ENCODE measurements at places on chromosomes 12 and 14.

DNA sequence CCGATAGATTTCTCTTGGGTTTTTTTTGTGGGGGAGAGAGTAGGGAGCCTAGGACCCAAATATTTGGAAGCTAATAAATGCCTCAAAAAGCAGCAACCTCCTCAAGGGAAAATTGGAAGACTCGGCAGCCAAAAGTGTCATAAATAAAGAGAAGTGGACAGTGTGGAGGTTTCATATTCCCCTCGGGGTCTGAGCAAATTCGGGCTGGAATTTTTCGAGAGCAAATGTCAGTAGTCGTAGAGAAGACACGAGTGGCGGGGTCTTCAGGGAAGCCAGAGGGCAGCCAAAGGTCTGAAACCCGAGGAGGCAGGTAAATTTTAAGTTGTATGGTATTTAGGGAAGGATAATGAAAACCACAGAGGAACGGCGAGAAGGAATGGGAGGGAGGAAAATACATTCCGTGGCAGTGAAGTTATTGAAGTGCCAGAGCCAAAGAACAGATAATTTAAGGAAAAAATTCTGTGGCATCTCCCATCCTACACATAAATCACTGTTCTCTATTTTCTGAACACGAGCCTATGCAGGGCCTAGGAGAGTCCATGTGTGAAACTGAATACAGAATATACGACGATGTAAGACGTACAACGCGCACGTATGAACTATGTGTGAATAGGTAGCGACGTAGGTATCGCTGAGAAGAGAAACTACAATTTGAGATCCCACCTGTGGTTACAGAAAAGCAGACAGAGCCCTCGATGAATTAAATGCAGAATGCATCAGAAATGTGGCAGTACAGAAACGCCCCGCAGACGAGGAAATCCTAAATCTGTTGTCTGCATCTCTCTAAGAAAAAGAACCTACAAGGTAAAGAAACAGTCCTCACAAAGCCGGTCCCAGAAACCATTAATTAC is 12.9 kb downstream of the BCL11B start:
- no peak for DNase-seq

- no peak for DNase-seq
Measured at GRCh38 chr12:59652130-59652529, 56.3 kb downstream of the SLC16A7 start.

DNA sequence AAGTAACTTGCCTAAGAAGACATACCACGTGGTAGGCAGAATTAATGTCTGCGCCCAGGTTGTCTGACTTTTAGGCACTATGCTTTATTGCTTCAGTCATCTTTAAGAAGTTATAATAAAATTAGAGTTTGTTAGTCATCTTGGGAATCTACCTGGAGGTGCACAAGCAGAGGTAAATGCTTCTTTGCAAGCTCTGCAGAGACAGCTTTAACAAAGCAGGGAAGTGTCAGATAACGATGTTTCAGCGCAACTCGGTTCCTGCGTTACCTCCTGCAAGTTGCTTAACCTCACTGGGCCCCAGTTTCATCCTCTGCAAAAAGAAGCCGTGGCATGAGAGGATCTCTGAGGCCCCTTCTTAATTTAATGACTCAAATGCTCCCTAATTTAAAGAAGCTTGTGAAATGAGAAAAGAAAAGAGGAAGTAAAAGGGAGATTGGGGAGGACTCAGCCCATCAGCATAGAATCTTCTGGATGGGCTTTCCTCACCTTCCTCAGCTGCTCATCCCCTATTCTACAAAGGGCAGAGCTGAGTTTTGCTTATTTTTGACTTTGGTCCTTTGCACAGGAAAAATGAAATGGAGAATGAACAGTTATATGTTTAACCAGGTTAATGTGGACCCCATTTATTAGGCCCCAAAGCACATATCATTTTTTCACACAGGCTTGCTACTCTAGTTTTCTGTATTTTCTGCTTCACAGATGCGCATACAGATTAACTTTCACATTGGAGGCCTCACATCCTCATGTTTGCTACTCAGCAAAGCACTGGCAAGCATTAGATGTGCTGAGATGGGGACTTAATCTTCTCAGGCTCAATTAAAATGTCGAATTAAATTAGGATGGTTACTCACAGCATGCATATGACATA is 5.1 kb downstream of the ARHGDIB start:
- DNase-seq = no peak

DNA sequence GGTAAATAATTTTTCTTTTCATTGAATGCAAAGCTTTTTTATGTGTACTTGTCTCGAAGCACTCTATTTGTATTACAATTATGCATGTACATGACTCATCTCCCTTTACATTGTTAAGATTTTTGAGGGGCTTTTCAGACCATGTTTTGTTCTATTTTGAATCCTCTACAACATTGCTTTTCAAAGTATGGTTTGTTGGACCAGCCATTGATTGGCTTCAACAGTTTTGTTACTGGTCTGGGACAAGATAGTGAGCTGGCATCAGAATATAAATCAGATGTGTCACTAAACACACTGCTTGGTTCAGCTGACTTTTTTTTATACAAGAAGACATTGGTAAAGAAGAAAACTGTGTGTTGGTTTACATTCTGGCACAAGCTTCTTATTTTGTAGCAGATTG is 122.3 kb downstream of the MON2 start:
- DNase-seq = no peak

DNA sequence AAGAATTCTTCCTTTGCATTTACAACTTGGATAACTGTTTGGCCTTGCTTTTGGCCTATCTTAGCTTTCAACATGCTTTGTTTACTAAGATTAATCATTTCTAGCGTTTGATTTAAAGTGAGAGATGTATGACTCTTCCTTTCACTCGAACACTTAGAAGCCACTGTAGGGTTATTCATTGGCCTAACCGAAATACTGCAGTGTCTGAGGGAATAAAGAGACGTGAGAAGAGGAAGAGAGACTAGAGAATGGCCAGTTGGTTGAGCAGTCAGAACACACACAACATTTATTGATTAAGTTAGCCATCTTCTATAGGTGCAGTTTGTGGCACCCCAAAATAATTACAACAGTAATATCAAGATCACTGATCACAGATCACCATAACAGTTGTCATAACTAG is 62.3 kb upstream of the CCDC175 start:
- no peak for DNase-seq

- no peak for DNase-seq
Measured at GRCh38 chr14:105974902-105975301, 448.5 kb downstream of the TMEM121 start.

DNA sequence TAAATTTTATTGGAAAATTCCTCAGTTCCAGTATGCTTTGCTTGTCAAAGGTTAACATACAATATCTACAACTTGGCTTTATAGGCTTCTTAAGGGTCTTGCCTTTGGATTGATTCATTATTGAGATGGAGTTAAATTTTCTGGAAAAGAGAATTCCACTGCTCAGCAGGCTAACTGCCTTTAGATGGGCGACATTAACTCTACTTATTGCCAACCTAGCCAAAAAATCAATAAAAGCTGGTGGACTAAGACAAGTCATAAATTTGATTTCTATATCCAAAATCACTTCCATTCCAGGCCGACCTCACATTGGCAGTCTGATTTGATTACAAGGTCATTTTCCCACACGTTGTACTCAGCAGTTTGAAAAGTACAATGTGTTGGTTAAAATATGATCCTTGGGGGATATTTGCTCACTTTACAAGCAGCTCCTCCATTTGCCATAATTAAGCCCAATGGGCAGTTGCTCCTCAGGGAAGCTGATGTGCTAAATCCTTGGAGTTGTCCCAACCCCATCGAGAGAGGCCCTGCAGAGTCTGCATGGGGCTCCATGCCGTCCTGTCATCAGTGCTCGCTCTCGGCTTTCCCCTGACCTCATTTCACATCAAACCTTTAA is 36.1 kb upstream of the CRY1 start:
- no peak for DNase-seq

DNA sequence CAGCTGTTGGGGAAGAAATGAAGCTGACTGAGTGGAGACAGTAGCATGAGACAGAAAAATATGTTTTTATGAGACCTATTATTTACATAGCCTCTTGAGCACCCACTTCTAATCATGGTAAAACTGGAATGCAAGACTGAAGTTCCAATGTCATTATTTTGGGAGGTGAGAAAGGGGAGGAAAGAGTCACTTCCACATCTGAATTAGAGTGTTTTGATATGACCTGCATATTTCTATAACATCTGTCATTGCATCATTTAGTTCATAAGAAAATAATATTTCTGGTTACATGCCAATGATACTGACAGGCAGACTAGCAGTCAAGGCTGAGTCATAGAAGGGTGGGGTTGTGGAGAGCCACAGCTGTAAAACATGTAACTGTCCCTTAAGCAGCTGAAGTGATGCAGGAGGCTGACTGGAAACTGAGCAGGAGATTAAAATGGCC is 26.7 kb downstream of the NTN4 start:
- no peak for DNase-seq

- no peak for DNase-seq
Measured at GRCh38 chr12:75660805-75661404, 149.5 kb upstream of the KRR1 start.

DNA sequence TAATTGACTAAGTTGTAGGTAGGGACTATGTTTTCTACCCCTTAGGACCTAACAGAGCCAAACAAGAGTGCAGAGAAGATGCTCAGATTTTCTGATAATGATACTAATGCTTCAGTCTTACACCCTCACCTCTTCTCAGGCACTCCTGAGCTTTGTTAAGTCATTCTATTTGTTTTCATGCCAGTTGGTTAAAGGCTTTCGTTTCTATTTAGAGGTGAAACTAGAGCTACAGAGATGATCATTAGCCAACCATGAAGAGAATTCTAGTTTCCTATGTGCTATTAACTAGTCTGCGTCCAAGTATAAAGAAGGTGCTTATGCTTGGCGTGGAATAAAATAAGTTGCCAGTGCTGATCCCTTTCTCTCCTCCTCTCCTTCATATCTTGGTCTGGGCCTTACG is 34.6 kb upstream of the PYGL start:
- DNase-seq = no peak

DNA sequence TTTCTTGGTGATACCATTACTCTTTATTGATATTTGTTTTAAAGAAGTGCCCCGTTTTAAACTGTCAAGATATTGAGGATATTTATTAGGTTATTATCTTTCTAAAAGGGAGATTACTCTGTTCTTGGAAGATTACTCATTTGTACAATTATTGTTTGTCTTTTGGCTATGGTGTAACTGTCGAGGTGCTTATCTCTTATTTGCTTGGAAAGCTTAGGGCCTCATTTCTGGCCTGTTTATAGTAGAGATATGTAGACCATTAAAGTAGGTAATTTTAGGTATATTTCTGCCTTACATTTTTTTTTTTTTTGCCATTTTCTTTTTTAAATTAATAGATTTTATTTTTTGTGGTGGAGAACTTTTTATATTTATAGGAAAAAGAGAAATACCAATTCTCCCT is 74.2 kb downstream of the KTN1 start:
- no peak for DNase-seq

- DNase-seq = no peak
Measured at GRCh38 chr14:100826391-100827100, 628 bp downstream of the MEG3 start.

DNA sequence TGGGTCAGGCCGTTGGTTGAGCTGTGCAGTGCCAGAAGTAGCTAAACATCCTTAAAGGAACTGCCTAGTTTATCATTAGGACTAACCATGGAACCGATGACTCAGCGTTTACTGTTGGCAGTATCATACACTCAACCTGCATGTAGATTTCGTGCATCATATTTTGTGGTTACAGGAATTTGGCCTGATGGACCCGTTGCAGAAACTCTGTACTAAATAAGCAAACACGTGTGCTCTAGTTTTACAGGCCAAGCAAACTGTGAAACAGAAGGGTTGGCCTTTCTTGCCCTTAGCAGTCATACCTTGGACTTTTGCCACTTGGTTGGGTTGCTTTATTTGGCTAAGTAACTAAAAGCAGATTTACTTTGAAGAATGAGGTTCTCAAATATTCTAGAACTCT is 35.6 kb downstream of the DGLUCY start:
- DNase-seq = no peak

GRCh38 chr12:115203701-115204100 is 519.7 kb upstream of the TBX3 start:
- no peak for DNase-seq

DNA sequence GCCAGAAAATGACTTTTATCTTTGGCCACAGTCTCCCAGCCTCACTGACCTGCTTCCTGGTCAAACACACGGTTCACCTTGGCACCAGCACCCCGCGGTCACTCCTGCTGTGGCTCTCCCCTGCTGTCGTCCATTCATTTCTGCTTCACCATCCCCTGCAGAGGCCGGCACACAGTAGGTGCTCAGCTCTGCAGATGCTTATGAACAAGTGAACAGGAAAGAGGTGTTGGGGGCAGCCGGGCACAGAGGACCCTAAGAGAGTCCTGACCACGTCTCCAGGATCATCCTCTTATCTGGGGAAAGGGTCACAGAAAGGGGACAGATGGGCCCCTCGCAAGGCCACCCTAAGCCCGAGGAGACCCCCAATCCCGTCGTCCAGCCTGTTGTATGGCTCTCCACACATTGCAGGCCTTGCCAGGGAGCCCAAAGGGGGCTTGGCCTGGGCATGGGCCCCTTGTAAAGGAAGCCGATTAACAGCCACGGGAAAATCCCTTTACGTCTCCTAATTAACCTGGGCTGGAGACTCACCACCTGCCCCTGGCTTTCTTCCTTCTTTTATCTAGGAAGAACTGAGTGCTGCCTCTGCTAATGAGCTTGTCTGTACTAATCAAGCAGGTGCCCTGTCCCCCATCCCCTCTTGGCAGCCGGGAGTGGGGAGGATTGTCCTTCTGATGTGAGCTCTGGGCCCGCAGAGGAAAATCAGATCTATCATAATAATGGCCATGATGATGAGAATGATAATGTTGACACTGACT is 119.2 kb downstream of the AACS start:
- DNase-seq = no peak

DNA sequence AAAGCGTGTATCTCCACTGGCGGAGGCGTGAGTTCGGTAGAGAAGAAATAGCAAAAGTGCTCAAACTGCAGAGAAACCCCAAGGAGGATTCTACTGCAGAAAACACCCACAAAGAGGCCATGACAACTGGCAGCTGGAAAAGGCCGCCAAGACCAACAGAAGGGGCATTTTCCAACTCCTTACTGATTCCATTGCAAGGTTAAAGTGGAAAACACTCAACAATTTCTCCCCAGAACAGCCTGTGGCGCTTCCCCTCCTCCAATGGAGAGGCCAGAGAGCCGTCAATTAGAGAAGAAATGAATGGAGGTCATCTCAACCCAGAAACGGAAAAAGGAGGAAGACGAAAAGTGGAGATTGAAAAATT is 618 bp upstream of the ANKRD52 start:
- no peak for DNase-seq

GRCh38 chr12:4099276-4099675 is 174.3 kb upstream of the CCND2 start:
- no peak for DNase-seq

DNA sequence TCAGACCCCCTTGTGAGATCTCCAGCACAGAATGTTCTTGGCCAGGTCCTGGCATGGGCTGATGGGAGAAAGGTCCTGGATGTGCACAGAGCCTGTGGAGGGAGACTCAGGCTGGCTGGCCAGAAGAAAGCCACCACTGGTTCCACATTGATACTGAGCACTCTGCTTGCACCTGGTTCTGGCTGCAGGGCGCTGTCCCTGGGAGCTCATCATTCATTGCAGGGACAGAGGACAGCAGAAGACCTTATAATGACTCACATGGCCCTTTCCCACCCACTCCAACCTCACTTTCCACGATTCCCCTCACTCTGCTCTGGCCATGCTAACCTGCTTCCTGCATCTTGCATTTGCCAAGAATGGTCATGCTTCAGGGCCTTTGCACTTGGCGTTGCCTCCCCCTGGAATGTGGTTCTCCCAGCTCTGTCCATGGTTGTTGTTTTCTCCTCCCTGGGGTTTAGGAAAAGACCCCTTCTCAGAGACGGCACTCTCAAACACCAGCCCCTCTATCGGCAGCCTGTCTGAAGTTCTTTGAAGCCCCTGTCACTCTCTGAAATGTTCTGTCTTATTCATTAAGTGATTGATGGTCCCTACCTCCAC is 10.3 kb downstream of the KRT7 start:
- no peak for DNase-seq

Measured in GM12892 (cell line).